ENCODE measurements at places on chromosomes 7 and 10.

- no peak for DNase-seq
These were observed 303.9 kb downstream of the OTUD1 start for GRCh38 chr10:23742807-23743206.

GRCh38 chr10:82880776-82881290 is 1005.8 kb downstream of the NRG3 start:
- no peak for DNase-seq

DNA sequence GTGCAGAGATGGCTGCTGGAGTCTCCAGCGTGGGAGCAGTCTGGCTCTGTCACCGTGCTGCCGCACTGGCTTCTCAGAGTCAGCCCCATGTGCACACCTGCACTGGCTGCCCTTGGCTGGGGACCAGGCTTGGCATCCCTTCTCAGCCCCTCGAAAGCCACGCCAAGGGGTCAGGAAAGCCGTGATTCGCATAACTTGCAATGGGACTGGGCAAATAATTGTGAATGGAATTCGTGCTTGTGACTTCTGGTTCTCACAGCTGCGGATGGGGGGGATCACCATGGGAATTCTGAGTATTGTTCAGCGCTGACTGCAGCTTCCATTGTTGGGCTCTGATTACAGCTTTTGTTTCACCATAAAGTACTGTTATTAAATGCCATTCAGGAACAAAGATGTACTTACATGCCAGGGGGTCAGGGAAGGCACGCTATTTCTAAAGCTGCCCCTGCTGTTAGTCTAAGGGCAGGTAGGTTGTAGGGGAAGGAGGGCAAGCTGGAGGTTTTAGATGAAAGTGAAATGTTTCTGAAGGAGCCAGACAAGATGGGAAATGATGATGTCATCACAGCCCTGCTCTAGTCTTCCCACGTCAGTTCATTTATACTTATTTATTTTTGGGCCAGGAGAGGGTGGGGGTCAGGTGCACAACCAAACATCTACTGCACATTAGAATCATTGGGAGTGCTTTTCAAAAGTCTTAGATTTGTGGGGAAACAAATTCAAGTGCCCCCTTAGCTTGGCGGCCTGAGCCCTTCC is 5.8 kb upstream of the PLEKHA1 start:
- peak; percentile 30 for DNase-seq

- no peak for DNase-seq
These were observed 15.1 kb downstream of the WAPL start for GRCh38 chr10:86506499-86506898.

- DNase-seq, result no peak
These were observed 57.0 kb downstream of the PRKAG2 start for GRCh38 chr7:151819866-151820265.

GRCh38 chr10:110558041-110558440 is 9.5 kb upstream of the SMC3 start:
- DNase-seq, result no peak

Measured in adrenal gland (tissue), 19 donors.